CD4-positive, alpha-beta T cell treated with Interleukin-2 at 100 ng/mL for 4 hours (primary cell): ENCODE measurements at places on chromosomes 7 and 10.

DNA sequence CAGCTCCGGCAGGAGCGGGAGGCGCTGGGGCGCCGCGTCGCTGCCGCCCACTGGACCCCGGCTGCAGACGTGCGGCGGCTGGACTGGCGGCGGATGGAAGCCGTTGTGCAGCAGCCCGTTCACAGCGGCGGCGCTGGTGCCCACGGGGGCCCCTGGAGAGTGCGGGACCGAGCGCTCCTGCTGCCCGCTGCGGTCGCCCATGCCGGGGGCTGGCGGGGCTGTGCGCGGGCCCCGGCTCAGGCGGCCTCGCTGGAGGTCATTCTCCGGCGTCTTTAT, 413 bp downstream of the PANK1 start:
- no peak for DNase-seq

DNA sequence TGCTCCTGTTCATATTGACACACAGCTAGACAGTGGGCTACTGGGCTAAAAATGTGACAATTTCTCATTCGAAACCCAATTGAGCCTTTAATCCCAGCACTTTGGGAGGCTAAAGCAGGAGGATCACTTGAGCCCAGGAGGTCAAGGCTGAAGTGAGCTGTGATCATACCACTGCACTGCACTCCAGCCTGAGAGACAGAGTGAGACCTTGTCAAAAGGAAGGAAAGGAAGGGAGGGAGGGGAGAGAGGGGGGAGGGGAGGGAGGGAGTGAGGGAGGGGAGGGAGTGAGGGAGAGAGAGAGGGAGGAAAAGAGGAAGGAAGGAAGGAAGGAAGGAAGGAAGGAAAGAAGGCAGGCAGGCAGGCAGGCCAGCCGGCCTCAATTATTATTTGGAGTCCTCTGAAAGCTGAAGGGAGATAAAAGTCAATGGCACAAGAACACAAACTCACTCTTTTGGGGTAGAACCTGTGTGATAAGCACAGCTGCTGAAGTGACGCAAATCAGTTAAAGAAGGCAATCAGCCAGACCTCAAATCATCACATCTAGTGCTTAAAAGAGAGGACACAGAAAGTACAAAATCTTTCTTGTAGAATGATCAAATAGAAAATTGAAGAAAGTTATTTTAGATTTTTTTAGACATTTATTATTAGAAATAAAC, 98.1 kb downstream of the CCDC71L start:
- no peak for DNase-seq

- DNase-seq, result no peak
These were observed 54.2 kb upstream of the FHIP2A start for GRCh38 chr10:114767101-114767985.

DNA sequence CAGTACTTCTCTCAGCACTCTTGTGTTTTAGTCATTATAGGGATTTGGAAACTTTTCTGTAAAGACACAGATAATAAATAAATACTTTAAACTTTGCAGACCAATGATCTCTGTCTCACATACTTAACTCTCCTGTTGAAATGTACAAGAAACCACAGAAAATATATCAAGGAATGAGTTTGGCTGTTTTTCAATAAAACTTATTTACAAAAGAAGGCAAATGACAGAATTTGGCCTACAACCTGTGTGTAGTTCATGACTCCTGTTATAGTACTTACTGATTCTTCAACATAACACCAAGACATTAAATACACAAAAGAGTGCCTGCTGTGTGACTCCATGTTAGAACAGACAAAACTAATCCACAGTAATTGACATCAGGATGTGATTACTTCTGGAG, 510.0 kb upstream of the PHF14 start:
- no peak for DNase-seq

DNA sequence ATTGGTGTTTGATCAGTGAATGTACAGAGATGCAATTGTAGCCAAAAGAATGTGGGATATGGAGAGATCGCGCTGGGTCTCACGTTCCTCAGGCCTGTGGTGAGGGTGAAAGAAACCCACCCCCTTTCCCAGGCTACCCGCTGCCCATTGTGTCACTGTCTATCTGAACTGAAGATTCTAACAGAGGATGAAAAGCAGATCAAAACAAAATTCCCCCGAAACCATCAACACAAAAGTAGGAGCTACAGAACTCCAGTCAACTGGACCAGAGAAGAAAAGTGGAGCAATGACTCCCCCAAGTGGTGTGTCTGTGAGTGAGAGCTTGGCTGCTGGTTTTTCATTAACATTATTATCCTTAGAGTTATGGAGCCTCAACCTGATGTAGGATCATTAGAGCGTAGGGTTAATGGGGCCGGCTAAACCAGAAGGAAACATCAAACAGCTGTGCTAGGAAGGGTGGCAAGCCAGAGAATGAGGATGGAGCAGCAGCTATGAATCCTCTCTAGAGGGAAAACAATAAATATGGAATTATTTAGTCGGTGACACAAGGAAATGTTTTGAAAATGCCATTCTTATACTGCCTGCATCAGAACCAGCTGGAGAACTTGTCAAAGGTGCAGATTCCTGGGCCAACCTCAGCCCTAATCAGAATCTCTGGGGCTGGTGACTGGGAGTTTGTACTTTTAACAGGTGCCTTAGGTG, 38.3 kb downstream of the AKR1B1 start:
- no peak for DNase-seq

GRCh38 chr10:53005612-53006345, 233.2 kb upstream of the MBL2 start:
- DNase-seq, result no peak

GRCh38 chr7:149284850-149285585, 23.0 kb downstream of the ZNF783 start:
- peak; percentile 98 for DNase-seq

DNA sequence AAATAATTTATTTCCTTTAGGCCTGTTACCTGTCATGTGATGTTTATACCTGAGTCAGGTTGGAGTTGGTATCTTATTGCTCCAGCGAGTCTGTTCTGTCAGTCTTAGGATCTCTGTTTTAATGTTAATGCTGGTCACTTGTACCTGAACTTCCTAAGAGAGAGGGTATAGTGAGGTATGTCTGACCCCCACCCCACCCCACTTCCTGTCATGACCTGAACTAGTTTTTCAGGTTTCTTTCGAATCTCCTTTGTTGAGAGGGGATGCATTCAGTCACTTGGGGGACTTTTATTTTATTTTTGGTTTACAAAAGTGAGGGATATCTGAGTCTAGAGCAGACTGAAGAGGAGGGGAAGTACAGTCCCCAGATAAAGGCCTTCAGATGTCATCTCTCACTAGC, 769.0 kb upstream of the COBL start:
- DNase-seq, result no peak

- no peak for DNase-seq
These were observed 112.5 kb downstream of the UNCX start for GRCh38 chr7:1344981-1345701.

GRCh38 chr10:111824128-111824527, 359.4 kb downstream of the GPAM start:
- DNase-seq, result no peak

DNA sequence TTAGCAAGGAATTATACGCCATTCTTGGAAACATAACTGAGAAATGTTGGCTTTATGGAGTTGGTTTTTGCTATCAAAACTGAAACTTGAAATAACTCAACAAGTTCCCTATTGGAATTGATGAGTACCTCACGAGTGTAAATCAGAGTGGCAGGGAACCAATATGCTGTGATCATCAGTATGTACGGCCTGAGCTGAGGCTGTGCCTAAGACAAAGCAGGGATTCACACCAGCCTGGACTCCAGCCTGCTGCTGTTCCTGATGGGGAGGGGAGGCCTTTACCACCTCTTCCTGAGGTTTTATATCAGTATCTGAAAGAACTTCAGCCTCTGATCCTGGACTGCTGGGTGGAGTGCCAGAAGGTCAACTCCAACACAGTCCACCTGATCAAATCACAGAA, 52.7 kb downstream of the CRTAC1 start:
- DNase-seq, result no peak
